Panc1 (cell line): ENCODE measurements at places on chromosomes 6 and 20.

GRCh38 chr6:137699031-137699683 is 167.9 kb upstream of the TNFAIP3 start:
- no peak for DNase-seq

DNA sequence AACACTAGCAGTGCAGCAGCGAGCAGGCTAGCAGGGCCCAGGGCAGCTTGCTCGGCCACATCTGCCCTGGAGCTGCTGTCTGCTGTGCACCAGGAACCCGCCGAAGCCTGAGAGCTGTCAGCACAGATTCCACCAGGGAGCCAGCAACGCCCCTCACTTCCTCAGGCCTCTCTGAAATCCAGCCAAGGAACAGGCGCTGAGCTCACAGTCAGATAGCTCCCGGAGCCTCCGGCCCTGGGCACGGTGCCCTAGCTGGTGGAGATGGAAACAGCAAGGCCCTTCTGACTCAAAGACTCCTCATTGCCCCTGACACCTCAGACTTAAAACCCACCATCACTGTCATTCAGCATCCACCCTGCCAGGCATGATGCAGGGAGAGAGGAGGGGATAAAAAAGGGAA is 839.4 kb downstream of the MAFB start:
- no peak for DNase-seq

GRCh38 chr6:149474108-149474935 is 10.5 kb downstream of the ZC3H12D start:
- no peak for DNase-seq

DNA sequence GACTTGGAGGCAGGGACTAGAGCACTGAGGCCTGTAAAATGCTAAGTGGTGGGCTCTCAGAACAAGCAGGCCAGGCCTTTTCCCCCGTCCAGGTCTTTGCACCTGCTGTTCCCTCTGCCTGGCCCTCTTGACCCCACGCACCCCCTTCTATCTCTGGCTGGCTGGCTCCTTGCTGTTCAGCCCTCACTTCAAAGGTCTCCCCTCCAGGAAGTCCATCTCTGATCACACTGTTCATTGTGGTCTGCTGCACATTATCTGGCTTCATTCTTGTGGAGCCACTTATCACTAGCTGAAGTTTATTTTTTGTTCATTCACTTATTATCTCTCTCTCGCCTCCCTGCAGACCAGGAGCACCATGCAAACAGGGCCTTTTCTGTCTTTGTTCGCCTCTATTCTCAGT is 24.5 kb downstream of the SLC13A3 start:
- DNase-seq, result no peak

- DNase-seq, result no peak
Measured at GRCh38 chr6:69138148-69138547, 503.1 kb downstream of the ADGRB3 start.

DNA sequence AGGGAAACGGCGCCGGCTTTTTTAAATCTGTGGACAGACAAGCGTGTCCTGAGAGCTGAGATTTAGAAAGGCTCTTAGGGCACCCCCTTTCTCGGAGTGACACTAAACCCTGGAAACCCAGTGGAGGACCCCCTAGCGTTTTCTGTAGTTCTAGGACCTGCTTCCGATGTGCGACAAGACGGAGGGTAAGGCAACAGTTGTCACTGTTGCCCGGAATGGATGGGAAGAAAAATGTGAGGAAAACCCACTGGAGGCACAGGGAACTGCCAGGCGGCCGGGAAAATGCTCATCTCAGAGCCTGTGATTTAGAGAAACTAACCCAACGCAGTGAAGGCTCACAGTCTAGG is 551 bp upstream of the ATP5F1E start:
- peak; percentile 24 for DNase-seq

- DNase-seq, result no peak
Measured at GRCh38 chr6:21279619-21280018, 313.9 kb upstream of the SOX4 start.

GRCh38 chr6:39086294-39086693 is 28.7 kb downstream of the SAYSD1 start:
- no peak for DNase-seq

DNA sequence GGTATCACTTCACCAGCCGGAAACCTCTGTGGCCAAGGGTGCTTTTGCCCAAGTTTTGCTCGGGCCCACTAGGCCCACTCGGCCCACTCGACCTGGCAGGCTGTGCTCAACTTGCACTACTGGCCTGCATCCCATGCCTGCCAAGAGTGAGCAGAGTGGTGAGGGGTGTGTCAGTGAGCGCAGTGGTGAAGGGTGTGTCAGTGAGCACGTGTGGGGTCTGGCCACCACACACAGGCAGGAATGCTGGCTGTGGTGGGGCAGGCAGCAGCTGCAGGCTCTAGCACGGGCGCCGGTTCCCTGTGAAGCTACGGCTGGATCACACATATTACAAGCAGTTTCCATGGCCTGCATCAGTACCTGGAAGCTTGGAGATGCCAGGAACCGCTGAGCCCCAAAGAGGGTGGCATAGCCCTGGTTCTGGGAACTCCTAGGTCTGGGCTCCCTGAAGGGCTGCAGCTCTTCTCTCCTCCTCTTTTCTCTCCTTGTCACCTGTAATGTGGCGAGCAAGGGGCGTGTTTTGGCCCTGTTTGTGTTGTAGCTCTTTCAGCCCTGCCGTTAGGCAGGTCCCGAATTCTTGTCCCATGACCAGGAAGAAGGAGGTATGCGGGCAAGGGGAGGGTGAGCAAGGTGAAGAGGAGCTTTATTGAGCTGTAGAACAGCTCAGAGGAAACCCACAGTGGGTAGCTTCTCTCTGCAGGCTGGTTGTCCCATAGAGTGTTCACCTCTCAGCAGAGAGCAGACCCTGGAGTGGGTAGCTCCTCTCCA is 51.0 kb upstream of the CLDN20 start:
- DNase-seq, result no peak

DNA sequence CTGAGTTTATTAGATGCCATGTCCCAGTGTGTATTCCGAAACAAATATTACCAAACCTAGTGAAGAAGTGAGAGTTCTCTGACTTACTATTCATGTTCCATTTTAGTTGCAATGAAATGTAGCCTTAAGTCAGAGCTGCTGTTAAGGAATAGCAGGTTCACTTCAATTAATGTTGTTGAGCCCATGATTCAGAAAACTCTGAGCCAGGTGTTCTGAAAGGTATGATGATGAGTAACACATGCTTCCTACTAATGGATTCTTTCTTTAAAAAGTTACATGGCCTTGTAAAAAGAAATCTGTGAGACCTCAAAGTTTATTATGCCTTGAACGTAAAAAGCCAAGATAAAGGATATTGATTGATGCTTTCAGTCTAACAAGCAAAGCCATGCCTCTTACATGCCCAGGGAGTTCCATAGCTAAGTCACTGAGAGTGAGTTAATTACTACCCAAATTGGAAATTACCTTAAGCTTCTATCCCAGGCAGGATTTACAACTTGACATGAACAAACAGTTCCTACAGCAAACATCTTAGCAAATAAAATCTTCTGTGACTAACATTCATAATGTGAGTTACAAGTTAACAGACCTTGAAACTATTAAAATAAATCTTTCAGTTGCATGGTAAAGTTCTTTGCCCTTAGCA is 122.9 kb downstream of the AKAP7 start:
- DNase-seq, result no peak

DNA sequence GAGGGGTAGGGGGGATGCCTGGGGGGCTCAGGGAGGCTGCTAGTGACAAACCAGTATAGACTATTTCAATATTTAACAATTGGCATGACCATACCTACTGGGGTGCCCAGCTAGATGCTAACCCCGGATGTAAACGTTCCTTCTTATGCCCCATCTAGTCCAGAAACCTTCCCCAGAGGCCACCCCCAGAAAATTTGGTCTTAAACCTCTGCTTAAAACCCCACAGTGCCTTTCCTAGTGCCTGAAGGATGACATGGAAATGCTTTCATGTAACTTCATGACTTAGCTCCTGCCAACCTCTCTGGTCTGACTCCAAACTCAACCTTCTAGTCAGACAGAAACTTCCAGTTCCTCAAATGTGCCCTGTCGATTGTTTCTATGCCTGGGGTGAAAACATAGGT is 52.0 kb downstream of the JPH2 start:
- no peak for DNase-seq

GRCh38 chr6:50995036-50995435 is 176.4 kb downstream of the TFAP2B start:
- DNase-seq, result no peak

- DNase-seq, result no peak
Measured at GRCh38 chr20:17735959-17736621, 36.3 kb downstream of the BANF2 start.

DNA sequence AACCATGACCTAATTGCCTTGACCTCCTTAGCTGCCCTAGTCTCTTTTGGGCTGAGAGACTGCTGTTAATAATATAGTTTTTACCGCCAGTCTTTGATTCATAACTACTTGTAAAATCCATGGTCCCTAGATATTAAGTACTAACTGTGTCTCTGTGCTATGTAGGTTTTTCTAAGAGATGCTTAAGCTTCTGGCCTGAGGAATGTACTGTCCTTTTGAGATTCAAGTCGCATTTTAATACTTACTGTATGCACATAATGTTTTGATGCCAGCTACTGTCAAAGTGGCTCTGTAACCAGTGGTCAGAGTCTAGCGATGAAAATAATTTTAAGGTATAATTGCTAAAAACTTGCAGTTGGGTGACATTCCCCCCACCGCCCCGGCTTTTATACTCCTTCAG is 2.1 kb downstream of the AKAP12 start:
- no peak for DNase-seq

DNA sequence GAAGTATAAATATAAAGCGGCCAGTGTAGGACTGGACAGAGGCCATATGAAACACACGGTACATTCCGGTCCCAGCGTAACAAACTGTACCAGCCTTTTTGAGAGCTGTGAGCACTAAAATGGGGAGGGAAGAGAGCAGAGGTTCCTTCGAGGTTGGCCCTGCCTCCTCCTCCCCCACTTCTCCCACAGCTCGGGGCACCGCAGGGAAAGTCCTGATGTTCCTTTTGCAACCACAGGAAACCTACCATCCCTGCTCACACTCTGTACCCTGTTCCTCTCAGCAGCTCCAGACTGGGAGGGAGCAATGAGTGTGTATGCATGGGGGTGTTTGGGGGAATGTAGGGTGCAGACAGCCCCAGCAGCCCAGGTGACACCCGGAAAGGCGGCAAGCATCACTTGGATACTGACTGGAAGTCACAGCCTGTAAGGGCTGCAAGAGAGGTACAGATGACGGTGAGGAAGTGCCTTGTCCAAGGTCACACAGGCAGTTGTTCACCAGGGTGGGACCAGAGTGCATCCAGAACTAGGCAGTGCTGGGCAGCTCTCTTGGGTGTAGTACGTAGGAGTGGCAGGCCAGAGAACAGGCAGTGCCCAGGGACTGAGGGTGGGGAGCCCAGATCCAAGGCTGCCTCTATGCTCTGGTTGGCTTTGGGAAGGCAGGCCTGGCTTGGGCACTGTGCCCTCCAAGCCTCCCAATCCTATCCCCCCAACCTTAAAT is 11.0 kb upstream of the ARMC12 start:
- no peak for DNase-seq

- DNase-seq, result no peak
Measured at GRCh38 chr20:62232194-62232593, 6.1 kb upstream of the OSBPL2 start.

- no peak for DNase-seq
Measured at GRCh38 chr6:36546308-36546919, 865 bp downstream of the STK38 start.

DNA sequence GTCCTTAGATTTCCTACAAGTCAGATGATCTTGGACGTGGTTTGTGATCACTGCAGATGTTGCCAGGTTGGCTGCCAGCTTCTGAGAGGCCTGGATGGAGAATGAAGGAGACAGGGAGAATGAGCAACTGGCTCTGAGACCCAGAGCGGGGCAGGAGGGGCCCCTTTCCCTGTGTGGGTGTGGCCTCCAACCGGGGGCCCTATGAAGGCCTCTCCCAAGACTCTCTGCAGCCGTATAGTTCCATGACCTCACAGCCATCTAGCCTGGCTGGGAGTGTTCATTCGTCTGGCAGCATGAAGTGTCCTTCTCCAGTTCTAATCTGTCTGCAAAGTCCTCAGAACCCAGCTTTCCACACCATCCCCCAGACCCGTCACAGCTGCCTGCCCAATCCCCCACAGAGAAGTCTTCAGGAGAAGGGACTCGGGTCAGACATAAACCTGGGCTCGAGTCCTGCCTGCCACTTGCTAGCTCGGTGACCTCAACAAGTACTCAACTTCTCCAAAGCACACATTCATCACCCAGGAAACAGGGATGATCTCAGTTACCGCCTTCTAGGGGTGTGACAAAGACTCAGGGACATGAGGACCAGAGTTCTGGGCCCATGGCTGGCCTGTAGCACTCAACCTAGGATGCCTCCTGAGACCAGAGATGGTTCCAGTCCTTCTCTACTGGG is 122.6 kb downstream of the EDN3 start:
- DNase-seq, result no peak

DNA sequence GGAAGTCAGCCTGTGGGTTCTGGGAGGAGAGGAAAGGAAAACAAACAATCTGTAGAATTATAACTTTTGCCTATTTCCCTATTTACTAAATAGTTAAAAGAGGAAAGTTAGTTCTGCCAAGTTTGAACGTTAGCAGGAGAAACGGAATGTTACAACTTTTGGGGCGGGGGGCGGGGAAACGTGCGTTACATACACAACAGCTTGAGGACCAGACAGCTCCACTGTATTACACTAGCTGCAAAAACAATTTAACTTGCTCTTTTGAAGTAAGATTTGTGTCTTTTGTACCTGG is 498 bp upstream of the PRDM1 start:
- no peak for DNase-seq

GRCh38 chr6:36803908-36804307 is 35.3 kb downstream of the CPNE5 start:
- no peak for DNase-seq

DNA sequence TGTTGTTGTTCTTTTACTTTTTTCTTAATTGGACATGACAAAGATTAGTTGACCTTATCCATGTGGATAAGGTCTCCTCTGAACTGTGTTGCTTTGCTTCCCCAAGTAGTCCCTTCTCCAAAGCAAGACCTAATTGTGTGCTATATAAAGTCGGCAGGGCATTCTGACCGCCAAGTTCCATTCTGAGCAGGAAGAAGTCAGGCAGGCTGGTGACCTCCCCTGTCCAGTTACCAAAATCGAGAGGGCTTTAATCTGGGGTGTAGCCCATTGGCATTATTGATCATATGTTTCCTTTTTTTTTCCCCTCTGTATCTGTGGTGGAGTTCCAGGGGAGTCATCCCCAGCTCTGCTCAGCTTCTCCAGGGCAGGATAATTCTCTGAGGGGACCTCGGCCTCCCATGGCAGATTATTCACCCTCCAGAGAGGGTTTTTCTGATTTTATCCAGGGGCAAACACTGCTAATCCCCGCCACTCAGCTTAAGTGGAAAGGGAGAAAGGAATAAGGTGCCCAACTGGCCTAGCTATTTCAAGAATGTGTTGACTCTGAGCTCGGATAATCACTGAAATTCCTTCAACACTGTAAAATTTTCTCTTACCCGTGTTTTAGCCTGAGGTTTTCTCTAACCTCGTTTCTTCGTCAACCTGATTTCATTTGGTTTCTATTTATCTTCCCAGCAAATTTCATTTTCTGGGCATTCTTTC is 71.8 kb upstream of the L3MBTL3 start:
- no peak for DNase-seq

DNA sequence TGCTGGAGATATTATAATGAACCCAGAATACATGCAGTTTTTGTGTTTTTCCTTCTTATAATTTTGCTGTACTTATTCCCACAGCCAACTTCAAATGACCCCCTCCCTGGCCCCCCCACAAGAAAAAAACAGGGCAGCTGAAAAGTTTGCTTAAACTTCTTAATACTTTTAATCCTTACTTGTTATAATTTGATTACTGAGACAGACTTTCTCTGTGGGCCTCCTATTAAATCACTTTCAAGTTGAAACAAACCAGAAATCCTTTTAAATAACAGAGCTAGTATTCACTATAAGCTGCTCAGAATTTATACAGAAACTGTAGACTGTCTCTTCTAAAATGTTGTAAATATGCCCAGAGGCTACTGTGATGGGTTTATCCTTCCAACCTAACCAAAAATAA is 106.3 kb downstream of the CENPW start:
- DNase-seq, result no peak
